RWPE2 (cell line): ENCODE measurements at places on chromosomes 16 and 17.

DNA sequence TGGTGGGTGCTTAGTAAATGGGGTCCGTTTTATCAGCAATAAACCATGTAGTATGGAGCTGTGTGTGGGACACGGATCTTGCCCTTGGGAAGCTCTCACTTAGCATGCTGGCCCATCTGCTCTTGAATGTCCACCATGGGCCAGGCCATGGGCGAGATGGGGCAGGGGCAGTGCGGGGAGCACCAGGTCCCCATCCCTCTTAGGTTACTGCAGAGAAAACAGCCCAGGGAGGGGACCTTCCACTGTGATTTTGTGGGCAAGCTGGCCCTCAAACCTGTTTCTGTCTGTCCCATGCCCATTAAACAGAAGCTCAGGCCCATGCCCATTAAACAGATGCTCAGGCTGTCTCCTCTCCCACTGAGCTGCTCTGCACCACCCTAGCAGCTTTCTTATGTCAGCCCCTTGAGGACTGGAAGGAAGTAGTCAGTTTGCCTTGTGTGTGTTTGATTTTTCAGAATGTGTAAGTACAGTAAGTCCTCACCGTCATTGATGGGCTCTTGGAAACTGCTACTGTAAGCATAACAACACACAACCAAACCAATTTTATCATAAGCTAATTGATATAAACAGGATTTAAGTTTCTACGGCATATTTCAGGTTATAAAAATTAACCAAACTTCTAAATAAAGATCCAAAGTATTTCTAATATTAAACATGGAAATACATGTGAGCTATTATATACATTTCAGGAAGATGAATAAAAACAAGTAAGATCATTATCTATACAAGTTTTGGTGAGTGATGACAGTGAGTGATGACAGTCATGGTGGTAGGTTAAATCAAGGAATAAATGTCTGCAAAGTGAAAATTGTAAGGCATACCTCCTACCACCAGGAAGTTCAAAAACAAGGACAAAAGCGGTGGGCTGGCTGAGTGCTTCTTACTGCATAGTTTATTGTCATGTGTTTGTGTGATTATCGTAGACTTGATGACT lies 11.5 kb downstream of the MPRIP start:
- no peak for DNase-seq
- H3K36me3 ChIP-seq = peaks cover 33% of the 10 kb centered on the region
- no peak overlapping the region for H3K4me3 ChIP-seq
- H3K27ac ChIP-seq = peak overlapping the region; percentile 35

GRCh38 chr16:3027983-3028715 lies 4.3 kb downstream of the THOC6 start:
- H3K4me3 ChIP-seq = no peak overlapping the region
- no peak for DNase-seq
- peaks cover 3% of the 10 kb centered on the region for H3K4me1 ChIP-seq
- peaks cover 18% of the 10 kb centered on the region for H3K36me3 ChIP-seq
- no peak overlapping the region for H3K27ac ChIP-seq

DNA sequence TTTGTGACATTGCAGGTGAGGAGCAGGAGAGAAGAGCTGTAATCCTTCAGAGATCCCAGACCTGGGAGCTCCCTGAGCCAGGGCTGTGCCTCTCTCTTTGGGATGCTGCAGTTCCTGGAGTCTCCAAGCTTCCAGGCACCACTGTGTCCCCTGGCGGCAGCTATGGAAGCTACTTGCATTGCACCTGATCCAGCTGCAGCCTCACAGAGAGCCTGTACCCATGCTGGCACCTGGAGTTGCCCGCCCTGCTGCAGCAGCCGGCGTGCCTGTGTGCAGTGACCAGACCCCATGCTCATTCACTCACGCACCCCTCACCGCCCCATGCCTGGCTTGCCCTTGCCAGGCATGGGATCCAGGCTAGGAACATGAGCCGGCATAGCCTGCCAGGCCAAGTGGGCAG lies 51.8 kb upstream of the MED9 start:
- no peak overlapping the region for H3K27ac ChIP-seq
- H3K4me1 ChIP-seq = no peaks in the 10 kb centered on the region
- no peak for DNase-seq
- H3K27me3 ChIP-seq = peaks cover 7% of the 10 kb centered on the region
- no peaks in the 10 kb centered on the region for H3K36me3 ChIP-seq

DNA sequence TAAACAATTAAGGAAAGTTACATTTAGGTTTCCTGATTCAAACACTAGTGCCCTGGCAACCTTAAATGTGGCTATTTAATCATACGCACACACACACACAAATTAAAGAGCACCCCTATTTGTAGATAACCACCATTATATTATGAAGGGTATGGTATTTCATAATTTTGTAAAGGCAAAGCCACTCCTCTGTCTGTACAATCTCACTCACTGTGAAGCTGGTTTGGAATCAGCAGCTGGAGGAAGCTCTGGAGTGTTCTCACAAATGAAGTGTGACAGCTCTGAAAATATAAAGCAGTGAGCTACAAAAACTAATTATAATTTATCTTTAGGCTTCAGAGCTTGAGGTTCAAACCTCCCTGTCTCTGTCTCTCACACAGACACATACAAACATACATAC lies 57.9 kb upstream of the KCNJ16 start:
- H3K27me3 ChIP-seq = no peaks in the 10 kb centered on the region
- H3K4me1 ChIP-seq = no peaks in the 10 kb centered on the region
- no peak overlapping the region for H3K4me3 ChIP-seq
- no peak for DNase-seq
- H3K36me3 ChIP-seq = no peaks in the 10 kb centered on the region
- no peak overlapping the region for H3K27ac ChIP-seq

DNA sequence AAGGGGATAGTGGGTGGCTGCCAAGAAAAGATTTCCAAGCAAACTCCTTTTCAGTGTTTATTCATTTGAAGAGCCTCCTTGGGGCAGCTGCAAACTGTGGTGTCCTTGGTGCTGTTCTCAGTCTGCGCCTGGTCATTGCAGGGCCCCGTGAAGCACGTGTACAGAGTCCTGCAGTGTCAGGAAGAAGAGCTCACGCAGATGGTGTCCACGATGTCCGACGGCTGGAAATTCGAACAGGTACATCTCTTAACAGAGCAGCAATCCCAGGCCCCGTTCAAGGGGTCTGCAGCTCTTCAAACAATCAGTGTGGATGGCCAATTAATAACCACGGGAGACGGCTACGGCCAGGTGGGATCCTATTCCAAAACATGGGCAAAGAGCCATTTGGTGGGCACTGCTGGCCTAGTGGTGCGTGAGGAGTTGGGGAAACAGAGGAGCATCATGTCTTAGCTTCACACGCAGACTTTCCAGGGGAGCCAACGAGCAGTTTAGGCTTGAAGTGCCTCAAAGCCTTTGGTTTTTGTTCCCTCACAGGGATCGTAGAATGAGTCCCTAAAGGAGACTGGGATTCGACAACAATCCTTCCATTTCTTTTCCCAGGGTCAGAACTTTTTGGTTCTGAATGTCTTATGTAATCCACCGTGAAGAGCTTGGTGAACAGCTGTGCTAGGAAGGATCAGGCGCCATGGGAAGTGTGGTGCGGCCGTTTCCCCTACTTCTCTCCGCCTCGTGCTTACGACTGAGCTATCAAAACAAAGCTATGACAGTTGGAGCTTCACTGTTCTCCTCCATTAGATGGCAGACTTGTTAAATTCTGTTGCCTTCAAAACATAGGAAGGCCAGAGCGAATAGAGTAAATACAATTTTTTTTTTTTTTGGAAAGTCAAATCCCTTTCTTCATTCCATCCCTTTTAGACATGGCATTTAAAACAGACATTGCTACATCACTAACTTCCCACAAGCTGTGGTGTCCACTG lies 12.6 kb downstream of the KCTD2 start:
- no peak overlapping the region for H3K4me3 ChIP-seq
- H3K27me3 ChIP-seq = no peaks in the 10 kb centered on the region
- H3K4me1 ChIP-seq = no peaks in the 10 kb centered on the region
- H3K36me3 ChIP-seq = peaks cover 74% of the 10 kb centered on the region
- no peak overlapping the region for H3K27ac ChIP-seq

- no peaks in the 10 kb centered on the region for H3K27me3 ChIP-seq
- H3K27ac ChIP-seq = no peak overlapping the region
- peaks cover 4% of the 10 kb centered on the region for H3K36me3 ChIP-seq
- no peak overlapping the region for H3K4me3 ChIP-seq
Measured at GRCh38 chr17:72538443-72538842, 417.6 kb downstream of the SOX9 start.

DNA sequence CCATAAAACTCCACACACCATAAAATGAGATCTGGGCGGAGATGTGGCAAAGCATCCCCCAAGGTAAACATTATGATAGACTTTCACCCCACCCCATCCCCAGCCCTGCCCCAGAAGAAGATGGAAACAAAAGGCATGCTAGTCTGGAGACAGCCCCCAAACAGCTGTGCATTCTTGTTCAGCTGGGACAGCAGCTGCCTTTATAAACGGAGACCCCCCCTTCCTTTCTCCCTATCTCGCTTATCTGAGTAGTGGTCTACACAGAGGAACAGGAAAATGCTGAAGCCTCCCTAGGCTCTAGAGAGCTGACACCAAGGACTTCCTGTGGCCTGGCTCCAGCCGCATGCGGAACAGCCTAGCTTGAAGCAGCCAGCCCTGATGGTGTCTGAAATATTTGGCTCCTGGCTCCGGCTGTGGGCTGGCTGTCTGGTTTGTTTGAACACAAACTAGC lies 190.3 kb upstream of the ANKFN1 start:
- H3K4me1 ChIP-seq = no peaks in the 10 kb centered on the region
- no peaks in the 10 kb centered on the region for H3K27me3 ChIP-seq
- H3K4me3 ChIP-seq = no peak overlapping the region
- DNase-seq = no peak
- H3K36me3 ChIP-seq = no peaks in the 10 kb centered on the region

- no peaks in the 10 kb centered on the region for H3K36me3 ChIP-seq
- H3K4me1 ChIP-seq = no peaks in the 10 kb centered on the region
- no peak overlapping the region for H3K27ac ChIP-seq
- no peak for DNase-seq
- no peaks in the 10 kb centered on the region for H3K27me3 ChIP-seq
Measured at GRCh38 chr16:35628976-35629375, 2169.6 kb downstream of the TP53TG3F start.

- no peaks in the 10 kb centered on the region for H3K27me3 ChIP-seq
- no peak for DNase-seq
- no peaks in the 10 kb centered on the region for H3K4me1 ChIP-seq
- no peak overlapping the region for H3K4me3 ChIP-seq
- no peaks in the 10 kb centered on the region for H3K36me3 ChIP-seq
Measured at GRCh38 chr17:70076189-70076588, 1.2 kb downstream of the KCNJ16 start.

DNA sequence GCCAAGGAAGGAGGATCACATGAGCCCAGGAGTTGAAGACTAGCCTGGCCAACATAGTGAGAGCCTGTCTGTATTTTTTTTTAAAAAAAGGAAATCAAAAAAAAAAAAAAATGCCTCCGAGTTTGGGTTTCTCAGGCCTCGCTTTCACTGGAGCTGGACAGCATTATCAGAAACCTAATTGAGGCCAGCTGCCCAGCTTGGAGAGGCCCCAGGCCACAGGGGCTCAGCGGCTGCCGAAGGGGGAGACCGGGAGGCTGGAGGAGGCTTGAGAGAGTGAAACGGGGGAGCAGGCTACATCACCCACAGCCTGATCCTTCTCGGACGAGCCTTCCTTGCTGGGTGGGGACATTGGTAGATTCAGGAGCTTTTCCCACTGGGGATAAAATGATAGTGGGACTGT lies 5.1 kb downstream of the TTYH2 start:
- H3K27ac ChIP-seq = no peak overlapping the region
- no peaks in the 10 kb centered on the region for H3K4me1 ChIP-seq
- no peaks in the 10 kb centered on the region for H3K36me3 ChIP-seq
- DNase-seq = no peak
- no peak overlapping the region for H3K4me3 ChIP-seq
